ENCODE measurements at places on chromosomes 6 and 20. TPM values are rescaled to one million over a fixed set of nuclear protein-coding genes. Genes with fewer than 3 reads are reported as not detected.
A peak's percentile ranks its signal among the peaks of the same experiment; 100 is the strongest.

GRCh38 chr20:53941680-53942471, 128.5 kb downstream of the BCAS1 start:
- DNase-seq: no peak

GRCh38 chr6:19320111-19320581, 517.0 kb upstream of the ID4 start:
- peak; percentile 90 for DNase-seq

- no peak for DNase-seq
These were observed 65.3 kb upstream of the ID4 start for GRCh38 chr6:19771753-19772336.

- no peak for DNase-seq
These were observed 427 bp upstream of the NFKBIE start for GRCh38 chr6:44265722-44266233.

- DNase-seq: no peak
These were observed 285.7 kb downstream of the BTBD9 start for GRCh38 chr6:38354037-38354381.

- DNase-seq: no peak
These were observed 31.9 kb downstream of the PIGU start for GRCh38 chr20:34644951-34645350.

DNA sequence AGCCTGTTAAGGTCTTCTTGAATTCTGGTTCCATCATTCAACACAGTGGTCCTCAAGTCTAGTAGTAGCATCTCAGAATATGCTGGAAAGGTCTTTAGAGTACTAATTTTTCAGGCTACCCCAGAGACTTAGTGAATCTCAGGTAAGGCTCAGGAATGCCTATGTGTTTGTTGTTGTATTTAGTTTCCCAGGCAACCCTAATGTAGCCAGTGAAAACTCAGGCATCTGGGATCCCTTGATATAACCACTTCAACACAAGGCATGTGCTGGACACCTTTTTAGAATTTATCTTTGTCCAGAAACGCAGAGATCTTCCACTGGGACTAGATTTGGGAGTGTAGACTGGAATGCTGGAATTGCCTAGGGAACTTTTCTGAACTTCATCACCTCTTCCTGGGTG, 597.9 kb upstream of the FLRT3 start:
- DNase-seq: no peak

- no peak for DNase-seq
These were observed 191.7 kb downstream of the ESR1 start for GRCh38 chr6:151999194-151999593.

DNA sequence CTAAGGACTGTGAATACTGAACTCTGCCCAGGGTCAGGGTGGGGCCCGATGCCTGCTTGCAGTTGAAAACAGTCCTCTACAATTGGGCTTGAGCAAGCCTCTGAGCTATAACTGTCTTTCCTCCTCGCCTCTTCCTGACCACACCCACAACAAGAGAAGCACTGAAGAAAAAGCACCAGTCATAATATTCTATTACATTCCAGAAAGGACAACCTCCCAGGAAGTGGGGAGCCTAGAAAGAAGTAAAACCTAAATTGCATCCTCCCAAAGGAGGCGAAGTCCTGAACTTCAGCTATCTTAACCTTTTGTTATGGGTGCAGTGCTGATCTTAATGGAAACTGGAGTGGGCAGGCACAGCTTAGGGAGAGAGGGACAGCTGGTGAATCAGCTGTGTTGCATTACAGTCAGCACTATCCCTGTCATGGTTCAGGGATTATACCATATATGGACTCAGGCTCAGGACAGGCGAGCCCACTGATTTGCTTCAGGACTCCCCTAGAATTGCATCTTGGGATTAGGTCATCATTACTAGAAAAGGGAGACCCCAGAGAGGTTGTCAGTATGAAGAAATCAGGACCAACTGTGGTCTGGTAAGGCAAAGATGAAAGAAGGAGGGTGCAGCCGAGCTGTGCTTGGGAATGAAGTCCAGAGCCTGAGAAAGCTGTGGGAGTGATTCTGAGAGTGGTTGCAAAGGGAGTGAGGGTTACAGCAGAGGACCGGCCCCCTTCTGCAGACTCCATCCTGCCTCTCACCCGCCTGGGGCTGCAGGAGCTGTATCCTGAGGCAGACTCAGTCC, 18.3 kb upstream of the TRAM2 start:
- DNase-seq: no peak

DNA sequence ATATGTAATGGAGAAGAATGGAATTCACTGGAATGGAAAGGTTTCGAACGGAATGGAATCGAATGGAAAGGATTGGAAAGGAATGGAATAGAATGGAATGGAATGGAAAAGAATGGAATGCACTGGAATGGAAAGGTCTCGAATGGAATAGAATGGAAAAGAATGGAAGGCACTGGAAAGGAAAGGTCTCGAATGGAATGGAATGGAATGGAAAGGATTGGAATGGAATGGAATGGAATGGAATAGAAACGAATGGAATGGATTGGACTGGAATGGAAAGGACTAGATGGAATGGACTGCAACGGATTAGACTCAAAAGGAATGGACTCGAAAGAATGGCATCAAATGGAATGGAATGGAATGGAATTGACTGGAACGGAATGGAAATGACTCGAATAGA, 20.5 kb upstream of the DEFB115 start:
- no peak for DNase-seq

DNA sequence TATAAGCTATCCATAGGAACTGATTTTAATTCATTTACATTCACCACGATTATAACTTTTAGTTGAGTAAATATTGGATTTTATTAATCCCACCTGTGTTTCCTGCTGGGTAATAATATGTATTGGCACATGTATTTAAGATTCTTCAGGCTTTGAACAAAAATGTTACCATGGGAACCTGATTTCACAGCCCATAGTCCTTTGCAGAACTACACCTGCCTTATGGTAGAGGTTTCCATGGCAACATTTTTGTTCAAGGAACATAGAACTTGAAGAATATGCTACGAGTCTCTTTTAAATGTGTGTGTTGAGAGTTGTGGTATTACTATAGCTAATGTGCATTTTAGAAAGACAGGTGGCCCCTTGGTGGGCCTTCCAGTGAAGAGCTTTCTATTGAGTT, 317.4 kb downstream of the SAMD5 start:
- no peak for DNase-seq

DNA sequence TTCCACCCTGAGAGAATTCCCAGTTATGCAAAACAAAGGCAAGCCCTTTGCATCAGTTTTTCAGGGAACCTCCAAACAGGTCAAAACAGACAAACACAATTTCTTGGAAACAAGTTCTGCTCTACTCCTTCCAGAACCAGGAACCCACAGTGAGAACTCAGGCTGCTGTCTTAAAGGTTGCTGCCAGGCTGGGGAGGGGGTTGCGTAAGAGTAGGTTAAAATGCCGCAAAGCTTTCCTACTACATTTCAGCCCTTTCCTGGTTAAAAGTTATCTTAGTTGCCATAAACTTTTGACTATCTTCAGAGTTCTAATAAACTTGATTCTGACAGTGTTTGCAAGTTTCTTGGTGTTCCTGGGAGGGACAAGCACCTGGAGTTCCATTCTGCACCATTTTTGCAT, 33.8 kb downstream of the KPNA5 start:
- no peak for DNase-seq

DNA sequence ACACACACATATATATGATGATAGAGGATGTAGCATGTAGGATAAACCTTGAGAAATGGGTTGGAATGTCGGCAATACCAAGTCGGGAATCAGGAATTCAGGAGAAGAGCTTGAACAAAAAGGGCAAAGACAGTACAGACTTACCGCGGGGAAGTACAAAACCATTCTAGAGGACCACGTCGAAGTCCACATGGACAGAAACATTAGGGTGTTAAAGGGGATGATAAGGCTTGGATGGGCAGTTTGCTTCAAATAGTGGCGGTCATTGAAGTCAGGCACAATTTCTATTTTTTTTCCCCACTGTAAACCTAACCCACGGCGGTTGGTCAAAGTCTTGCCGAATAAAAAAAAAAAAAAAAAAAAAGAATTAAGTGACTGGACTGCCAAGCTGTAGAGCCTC, 766 bp upstream of the NUS1 start:
- DNase-seq: no peak

DNA sequence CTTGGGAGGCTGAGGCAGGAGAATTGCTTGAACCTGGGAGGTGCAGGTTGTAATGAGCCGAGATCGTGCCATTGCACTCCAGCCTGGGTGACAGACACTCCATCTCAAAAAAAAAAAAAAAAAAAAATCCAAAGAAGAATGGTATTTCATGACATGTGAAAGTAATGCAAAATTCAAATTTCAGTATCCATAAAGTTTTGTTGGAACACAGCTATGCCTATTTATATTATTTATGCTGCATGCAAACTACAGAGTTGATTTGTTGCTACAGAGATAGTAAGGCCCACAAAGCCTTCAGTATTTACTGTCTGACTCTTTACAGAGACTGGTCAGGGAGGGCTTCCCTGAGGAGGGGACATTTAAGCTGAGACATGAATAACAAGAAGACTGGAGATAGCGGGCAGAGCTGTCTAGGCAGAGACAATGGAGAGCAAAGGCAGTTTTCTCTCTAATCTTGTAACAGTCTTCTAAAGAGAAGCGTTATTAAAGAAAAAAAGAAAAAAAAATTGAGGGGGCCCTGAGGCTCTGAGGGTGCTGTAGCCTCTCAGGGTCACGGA, 2.7 kb upstream of the SLC9A8 start:
- DNase-seq: no peak

- DNase-seq: no peak
These were observed 529.5 kb downstream of the PRKN start for GRCh38 chr6:162198076-162198475.

- DNase-seq: no peak
These were observed 36.6 kb upstream of the SCAF8 start for GRCh38 chr6:154696661-154697060.

The DYNLT2 gene
- 0.61 TPM for total RNA-seq

The TSPO2 gene
- total RNA-seq: not detected

The CD24 gene
- 1.1 TPM for total RNA-seq
